ENCODE measurements at places on chromosomes 2 and 18.

DNA sequence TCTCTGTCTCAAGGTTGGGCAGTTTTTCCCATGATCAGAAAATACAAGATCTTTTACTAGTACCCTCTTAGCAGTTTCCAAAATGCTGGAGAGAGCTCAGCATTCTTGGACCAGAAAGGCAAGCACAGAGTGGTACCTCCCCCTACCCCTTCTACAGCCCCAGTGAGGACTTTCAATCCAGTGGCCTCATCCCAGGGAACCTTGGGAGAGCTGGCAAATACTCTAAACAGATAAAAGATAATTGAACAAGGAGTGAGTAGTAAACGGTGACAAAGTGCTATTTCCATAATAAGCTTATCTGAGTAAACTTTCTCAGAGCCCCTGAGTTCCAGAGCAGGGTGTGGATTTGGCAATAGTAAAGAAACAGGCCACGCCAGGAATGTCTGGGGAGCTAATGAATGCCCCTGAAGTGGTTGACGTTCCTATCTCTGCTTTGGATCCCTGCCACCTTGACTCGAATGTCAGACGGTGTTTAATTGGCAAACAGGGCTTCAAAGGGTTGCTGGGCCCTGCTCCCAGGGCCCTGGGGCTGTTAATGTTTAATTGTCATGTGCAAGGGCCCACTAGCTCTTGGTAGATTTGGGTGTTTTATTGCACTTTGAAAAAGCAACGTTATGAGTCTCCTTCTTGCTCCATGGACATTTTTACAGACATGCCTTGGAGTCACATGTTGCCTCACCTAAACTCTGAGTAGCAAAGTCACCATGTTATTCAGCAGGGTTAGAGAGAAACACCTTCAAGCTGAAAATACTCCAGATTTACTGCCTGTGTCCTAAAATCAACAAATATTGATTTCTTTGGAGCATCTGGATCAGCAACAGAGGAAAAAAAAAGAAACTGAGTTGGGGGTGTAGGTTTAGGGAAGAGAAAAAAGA lies 239.9 kb downstream of the CYRIA start:
- DNase-seq = no peak

- no peak for DNase-seq
Observed at GRCh38 chr18:31679133-31679742, 5.1 kb downstream of the B4GALT6 start.

DNA sequence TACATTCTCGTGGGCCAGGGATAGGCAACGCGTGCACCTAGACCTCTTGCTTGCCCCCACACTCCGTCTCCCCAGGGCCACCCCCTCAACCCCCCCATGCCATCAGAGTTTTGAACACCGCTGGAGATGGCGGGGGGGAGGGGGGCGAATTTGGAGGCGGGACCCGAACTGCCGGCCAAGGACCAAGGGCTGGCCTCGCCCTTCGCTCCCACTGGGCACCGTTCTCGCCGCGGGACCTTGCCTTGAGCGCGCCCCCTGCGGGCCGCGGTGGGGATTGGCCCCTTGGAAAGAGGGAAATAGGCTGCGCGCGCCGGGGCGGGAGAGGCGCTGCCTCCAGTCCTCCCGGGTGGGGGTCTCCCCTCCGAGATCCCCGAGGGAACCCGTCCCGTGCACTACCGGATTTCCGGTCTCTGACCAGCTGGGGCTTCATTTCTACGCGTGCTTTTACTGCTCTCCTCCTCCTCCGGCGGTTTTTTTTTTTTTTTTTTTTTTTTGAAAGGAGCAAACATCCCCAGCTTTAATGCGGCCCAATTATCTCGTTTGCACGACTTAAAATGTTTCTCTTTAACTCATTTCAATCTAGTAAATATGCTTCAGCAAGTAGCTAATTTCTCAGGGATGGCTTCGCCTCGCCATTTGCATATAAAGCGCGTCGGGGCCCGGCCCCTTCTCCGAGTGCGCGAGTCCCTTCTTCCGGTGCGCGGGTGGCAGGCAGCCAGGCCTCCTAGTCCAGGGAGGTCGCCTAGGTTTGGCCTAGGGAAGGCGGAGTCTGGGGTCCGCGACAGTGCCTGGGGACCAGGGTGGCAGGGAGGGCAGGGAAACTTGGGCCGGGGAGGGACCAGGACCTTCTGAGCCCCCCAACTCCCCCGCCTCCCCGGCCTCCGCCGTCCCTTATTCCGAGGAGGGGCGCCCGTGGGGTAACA lies 10.0 kb upstream of the GBX2 start:
- DNase-seq = no peak

DNA sequence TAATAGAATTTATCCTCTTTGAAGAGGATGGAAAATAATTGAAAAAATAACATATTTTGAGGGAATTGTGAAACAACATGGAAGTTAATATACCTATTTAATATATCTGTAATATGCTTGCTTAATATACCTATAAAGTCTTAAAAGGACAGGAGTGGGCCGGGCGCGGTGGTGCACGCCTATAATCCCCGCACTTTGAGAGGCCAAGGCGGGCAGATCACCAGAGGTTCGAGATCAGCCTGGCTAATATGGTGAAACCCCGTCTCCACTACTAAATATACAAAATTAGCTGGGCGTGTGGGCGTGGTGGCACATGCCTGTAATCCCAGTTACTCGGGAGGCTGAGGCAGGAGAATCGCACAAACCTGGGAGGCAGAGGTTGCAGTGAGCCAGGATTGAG lies 254.9 kb downstream of the TMX3 start:
- no peak for DNase-seq

DNA sequence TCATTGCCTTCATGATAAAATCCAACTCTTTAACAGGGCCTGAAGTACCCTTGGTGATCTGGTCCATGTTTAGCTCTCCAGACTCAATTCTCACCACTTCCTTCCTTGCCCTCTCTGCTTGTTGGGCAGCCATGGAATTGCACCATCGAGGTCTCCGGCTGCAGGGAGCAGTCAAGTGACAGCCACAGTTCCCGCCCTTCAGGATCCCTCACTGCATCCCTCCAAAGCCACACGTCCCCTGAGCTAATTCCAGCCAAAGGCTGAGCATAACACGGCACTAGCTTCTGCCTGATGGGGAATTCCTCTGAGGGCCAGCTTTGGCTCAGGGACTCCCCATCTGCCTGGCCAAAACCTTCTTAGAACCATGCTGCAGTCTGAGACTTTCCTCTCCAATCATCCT lies 47.4 kb upstream of the SLC1A4 start:
- no peak for DNase-seq

GRCh38 chr18:73150199-73150598 lies 282.4 kb upstream of the NETO1 start:
- DNase-seq = no peak

DNA sequence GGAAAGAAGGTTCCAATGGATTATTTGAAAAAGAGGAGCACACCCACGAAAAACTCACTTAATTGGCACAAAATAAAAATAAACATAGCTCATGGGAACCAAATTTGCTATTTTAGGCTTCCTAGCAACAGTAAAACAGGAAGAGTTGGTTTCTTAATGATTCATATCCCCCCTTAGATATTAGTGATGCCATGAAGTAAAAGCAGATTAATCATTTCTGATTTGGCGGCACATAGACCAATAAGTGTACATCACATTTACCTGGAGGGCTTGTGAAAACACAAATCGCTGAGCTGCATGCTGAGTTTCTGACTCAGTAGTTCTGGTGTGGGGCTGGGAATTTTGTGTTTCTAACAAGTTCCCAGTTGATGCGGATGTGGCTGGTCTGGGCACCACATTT lies 260.4 kb downstream of the SLC4A3 start:
- DNase-seq = no peak

DNA sequence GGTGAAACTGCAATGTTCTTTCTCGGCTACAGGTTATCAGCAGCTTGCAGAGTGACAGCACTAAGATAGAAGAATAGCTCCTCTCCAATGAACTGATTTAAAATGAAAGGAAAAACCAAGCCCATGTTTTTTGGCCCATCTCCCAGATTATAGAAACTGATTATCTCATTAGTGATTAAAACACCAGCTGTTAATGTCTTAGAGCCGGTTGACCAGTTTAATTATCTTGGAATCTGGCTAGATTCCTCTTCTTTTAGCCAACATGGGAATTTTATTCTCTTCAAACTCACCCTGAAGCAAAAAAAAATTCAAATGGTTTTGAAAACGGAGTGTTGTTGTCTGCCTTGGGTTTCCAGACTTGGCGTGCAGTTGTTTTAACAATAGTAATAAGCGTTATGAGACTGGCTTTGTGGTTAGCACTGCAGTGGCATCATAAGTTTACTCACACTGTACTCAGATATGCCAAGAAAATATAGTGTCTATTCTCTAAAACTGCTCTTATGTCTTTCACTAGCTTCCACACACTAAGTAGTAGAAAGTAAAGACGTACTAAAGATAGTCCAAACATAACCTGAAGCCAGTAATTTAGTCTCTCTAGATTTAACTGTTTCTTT lies 665.3 kb downstream of the STK39 start:
- no peak for DNase-seq

DNA sequence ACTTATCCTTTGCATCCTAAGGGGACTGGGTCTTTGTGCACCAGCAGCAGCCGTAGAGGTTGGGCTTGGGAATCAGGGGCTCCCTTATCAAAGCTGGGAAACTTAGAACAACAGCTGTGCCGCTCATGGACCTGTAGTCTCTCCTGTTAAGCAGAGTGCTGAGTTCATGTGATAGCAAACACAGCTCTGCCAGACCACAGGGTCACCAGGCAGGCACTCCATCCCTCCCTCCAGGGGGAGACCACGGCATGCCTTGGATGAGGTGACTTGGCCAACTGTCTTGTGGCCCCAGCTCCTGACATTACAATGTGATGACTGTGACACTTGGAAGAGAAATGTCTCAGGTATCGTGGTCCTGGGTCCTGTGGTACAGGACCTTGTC lies 60.0 kb downstream of the DGKD start:
- no peak for DNase-seq

- DNase-seq = no peak
Observed at GRCh38 chr2:233882353-233882752, 14.2 kb upstream of the MSL3B start.

DNA sequence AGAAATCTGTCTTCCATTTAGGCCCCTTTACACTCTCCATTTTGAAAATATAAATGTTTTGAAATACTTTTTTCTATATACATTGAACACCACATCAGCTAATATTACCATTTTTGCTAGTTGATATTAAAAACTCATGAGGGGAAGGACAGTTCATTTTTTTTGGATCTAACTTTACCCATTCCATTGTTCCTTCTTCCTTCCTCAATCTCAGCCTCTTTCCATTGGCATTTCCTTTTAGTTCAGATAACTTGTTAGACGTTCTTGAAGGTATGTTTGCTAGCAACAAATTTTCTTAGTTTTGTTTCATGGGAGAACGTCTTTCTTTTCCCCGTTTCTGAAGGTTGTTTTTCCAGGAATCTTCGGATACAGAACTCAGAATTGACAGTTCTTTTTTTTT lies 759.0 kb downstream of the SOCS6 start:
- DNase-seq = no peak

DNA sequence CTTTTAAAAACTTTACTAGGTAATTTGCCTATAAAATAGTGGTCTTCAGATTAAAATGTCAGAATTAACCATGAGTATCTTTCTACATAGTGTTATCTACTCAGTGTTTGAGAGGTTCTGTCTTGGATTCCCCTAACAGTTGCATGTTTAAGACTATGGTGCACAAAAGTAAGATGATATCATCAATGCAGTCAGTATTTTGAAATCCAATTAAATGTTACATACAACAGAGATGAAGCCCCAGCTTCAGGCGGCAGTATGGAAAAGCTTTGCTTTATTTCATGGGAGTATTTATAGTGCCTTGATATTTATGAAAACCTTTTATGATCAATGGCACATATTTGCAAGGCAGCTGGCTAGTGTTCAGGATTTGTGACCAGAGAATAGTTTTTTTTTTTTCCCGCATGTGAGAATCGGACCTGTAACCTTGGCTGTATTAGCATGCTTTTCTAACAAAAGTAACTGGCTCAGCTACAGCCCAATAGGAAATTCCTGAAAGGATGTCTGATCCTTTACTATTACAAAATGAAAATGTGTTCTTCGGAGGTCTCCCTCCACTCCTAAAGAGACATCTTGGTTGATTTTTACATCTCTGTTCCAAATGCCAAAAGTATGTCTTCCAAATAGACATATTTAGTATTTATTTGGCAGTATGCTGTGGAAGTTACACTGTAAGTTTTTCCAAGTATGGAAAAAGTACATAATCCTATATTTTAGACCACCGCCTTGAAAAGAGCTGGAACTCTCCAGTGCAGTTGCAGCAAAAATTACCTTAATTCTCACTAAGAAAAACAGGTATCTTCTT lies 319.3 kb upstream of the UBE2E3 start:
- no peak for DNase-seq

DNA sequence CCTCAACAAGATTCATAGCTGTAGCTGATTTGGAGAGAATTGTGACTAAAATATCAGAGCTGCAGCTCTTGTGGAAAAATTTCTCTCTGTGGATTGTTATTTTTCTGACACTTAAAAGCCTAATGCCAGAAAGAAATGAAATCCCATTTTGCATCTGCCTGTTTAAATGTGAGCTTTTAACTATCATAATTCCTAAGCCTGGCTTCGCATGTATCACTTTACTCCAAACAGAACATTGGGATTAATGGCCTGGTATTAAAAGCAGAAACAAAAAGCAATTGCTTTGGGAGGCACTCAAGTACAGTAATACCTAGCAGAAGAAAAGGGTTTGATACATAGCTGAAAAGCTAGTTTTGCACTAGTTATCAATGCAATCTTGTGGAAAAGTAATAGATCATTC lies 164.2 kb upstream of the FSHR start:
- no peak for DNase-seq

GRCh38 chr2:41913921-41914609 lies 133.8 kb upstream of the PKDCC start:
- no peak for DNase-seq

GRCh38 chr2:85185431-85185940 lies 52.3 kb downstream of the TCF7L1 start:
- no peak for DNase-seq

Data from left forelimb (tissue), 1 donor.